ENCODE measurements at places on chromosomes 16 and 17.

DNA sequence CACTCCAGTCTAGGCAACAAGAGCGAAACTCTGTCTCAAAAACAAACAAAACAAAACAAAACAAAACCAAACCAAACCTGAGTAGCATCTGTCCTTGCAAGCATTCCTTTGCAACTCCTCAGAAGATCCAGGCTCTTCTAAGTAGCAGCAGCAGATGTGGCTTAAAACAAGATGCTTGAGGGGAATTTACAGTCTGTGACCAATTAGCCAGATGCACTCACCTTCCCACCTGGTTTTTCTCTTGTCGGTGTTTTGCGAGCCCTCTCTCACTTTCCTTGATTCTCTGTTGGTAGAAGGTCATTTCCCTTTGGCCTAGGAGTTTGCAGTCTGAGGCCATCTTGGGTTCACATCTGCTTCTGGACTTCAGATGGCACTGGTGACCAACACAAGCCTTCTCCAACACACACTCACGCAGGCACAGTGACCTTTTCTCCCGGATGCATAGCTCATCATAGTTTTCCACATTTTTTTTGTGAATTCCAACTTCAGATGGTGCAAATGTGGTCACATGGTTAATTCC lies 276.8 kb downstream of the STX8 start:
- no peak for DNase-seq
- H3K27me3 ChIP-seq: no peaks in the 10 kb centered on the region
- H3K4me1 ChIP-seq: peaks cover 2% of the 10 kb centered on the region
- no peak overlapping the region for H3K4me3 ChIP-seq

DNA sequence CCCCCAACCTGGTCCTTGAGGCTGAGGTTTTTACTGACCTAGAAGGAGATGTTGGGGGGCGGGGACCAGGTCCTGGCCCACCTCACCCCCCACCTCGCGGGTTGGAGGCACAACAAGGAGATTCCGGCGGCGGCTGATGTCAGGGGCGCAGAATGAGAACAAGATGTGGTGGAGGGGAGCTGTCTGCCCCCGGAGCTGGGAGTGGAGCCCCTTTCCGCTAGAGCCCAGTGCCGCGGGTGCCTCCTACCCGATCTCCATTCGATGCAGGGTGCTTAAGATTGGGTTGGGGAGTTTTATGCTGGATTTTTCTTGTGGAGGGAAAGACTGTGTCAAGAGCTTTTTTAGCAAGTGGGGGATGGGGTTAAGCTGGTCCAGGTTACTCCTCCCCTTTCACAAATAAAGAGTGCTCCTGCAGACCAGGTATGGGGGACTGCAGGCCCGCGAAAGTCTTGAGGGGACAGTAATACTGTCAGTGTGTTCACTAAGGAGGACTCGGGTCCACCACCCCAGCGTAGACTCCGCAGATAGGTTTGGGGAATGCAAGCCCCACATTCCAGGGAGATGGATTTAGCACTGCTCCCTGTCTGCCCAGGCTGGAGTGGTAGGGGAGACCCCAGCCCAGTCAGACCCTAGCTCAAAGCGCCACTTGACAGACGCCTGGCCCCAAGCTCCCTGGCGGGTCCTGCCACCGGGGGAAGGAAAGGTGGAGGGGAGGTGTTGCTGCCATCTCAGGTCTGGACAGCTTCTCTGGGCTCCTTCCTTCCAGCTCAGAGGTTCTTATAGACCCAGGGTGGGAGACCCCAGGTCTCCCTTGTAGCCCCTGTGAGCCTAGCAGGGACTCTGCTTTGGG lies 2.0 kb downstream of the CACNA1G start:
- H3K27me3 ChIP-seq: peaks cover 75% of the 10 kb centered on the region
- H3K4me1 ChIP-seq: peaks cover 56% of the 10 kb centered on the region
- no peaks in the 10 kb centered on the region for H3K36me3 ChIP-seq
- no peak overlapping the region for H3K27ac ChIP-seq
- DNase-seq: peak; percentile 40
- peak overlapping the region; percentile 75 for H3K4me3 ChIP-seq

DNA sequence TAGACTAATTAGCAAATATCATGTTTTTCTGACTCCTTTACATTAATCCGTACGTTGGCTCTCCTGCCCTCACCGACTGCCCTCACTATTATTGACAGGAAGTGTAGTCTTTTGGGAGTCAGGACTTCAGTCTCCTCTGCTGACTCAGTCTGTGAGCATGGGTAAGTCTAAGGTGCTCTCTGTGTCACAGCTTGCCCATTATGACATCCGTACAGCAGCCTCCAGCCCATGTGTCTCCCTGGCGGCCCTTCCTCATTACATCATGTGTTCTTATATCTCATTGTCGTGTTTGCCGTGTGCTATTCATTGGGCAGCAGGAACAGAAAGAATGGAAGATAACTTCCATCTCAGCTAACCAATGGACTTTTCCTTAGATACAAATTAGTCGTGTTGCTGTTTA lies 77.5 kb downstream of the MRTFB start:
- H3K4me1 ChIP-seq: peaks cover 1% of the 10 kb centered on the region
- H3K27ac ChIP-seq: no peak overlapping the region
- H3K27me3 ChIP-seq: no peaks in the 10 kb centered on the region
- DNase-seq: no peak
- no peak overlapping the region for H3K4me3 ChIP-seq

DNA sequence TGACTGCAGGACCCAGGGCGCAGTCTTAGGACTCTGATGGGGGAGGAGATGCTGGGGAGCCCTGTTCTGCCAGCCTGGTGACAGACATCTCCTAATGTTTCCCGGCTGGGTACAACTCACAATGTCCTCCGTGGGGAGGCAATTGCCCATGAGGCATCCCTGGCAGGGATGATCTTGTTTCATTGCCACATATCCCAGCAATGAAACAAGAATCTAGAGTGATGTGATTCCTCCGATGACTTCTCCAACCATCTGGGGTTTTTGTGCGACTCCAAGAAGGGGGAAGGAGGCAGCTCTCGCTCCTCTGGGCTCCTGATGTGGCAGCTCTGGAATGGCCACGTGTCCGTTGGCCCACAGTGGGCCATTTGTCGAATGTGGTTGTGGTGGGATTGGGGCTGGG lies 255.8 kb downstream of the SEC14L1 start:
- no peak overlapping the region for H3K4me3 ChIP-seq
- H3K27me3 ChIP-seq: no peaks in the 10 kb centered on the region
- H3K4me1 ChIP-seq: peaks cover 93% of the 10 kb centered on the region
- H3K36me3 ChIP-seq: no peaks in the 10 kb centered on the region

- peak within 1 kb of the TSS; percentile 72 for H3K27ac ChIP-seq
- H3K27me3 ChIP-seq: peaks cover 2% of the 10 kb centered on the region
- H3K36me3 ChIP-seq: peaks cover 2% of the 10 kb centered on the region
- H3K4me1 ChIP-seq: peaks cover 10% of the 10 kb centered on the region
Measured at GRCh38 chr16:56589141-56590039, at the start of gene MT3. MT3 (plus strand) TSS chr16:56589528; CDS start chr16:56589591, 63 bp downstream.

DNA sequence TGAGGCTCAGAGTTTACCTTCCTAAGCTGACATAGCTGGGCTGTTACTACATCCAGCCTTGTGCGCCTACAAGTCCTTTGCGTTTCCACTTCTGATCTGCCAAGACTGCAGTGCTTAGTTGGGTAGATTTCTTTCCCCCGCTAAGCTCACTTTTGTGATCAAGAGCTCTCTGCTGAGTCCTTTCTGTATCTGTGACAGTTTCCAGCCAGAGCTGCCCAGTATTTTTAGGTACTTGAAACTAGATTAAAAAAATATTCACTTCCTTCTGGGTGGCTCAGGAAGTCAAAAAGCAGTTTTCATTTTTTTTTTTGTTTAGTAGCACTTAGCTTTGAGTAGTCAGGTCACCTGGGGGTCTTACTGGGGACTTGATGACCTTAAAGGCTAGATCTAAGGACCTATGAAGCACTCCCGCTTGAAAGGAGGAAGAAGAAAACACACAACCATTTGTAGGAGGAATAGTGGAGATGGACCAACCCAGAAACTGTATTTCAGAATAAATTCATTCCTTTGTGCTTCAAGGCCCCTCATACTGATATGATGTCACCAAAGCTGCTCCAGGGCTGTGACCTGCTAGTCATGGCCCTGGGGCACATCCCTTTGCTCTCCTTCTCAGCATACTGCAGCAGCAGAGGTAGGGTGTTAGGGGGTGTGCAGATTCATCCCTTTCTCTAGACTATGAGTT lies 75.6 kb upstream of the HNF1B start:
- peak overlapping the region; percentile 50 for H3K27ac ChIP-seq
- no peak for DNase-seq
- H3K4me1 ChIP-seq: peaks cover 7% of the 10 kb centered on the region
- H3K36me3 ChIP-seq: no peaks in the 10 kb centered on the region

DNA sequence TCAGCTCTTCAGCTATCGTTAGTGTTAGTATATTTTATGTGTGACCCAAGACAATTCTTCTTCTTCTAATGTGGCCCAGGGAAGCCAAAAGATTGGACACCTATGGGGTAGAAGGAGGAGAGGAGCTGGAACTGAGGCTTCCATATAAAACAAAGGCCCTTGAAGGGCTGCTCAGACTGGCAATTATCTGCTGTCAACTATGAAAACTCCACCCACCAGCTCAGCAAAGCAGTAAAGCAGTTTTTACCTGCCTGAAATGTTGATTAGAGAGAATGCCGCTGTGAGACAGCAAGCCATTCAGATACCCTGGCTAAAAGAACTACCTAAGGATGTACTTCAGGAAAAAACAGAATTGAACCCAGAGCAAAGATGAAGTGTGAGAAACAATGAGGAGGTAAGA lies 45.9 kb upstream of the GNAO1 start:
- H3K27me3 ChIP-seq: peaks cover 50% of the 10 kb centered on the region
- H3K36me3 ChIP-seq: no peaks in the 10 kb centered on the region
- H3K4me1 ChIP-seq: no peaks in the 10 kb centered on the region
- no peak overlapping the region for H3K4me3 ChIP-seq

DNA sequence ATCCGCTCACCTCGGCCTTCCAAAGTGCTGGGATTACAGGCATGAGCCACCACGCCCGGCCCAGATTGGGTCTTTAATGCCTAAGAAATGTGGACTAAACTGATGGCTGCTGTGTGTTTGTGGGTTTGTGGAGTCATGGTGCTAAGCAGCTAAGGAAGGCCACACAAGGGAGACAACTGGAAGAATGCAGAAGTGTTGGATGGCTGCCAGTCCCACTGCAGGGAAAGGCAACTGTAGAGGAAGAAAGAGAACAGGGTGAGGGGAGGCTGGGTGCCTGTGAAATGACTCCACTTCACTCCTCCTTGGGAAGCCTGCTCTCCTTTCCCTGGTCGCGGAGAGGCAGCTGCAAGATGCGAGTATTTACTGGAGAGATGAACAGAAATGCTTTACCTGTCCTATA lies 23.5 kb upstream of the SIAH1 start:
- no peak overlapping the region for H3K4me3 ChIP-seq
- H3K27me3 ChIP-seq: peaks cover 2% of the 10 kb centered on the region
- no peaks in the 10 kb centered on the region for H3K36me3 ChIP-seq
- DNase-seq: no peak

- no peaks in the 10 kb centered on the region for H3K27me3 ChIP-seq
- H3K4me1 ChIP-seq: peaks cover 100% of the 10 kb centered on the region
- no peak for DNase-seq
- H3K36me3 ChIP-seq: no peaks in the 10 kb centered on the region
Measured at GRCh38 chr17:77440560-77440981, 299.8 kb downstream of the SEC14L1 start.

DNA sequence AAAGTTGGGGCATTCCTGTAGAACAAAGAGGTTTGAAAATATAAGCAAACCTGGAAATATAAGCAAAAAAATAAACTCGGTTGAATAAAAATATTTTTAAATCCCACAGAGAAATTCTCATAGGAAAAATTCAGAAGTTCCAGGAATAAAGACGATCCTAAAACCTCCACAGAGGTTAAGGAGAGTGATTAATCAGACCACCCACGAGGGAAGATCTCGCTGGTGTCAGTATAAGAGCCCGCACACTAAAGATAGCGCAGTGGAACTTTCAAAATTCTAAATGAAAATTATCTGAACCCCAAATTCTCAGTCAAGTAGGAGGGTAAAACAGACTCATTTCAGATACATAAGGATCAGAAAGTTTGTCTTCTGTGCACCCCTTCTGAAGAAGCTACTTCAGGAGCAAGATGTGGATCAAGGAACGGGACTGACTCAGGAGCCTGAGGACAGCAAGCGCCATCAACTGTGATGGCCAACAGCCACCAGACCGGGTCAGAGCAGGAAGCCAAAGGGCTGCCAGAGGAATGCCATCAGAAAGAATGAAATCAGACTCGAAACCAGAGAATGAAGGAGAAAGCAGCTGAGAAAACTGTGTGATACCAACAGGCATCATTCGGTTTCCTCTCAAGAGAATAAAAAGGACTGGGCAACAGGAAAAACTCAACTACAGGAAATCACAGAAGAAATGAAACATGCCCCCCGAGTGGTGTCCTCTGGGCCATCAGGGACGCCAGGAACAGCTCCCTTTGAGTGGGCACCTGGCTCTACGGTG lies 66.9 kb downstream of the CYTH1 start:
- DNase-seq: no peak
- H3K4me1 ChIP-seq: peaks cover 95% of the 10 kb centered on the region
- H3K27me3 ChIP-seq: no peaks in the 10 kb centered on the region

DNA sequence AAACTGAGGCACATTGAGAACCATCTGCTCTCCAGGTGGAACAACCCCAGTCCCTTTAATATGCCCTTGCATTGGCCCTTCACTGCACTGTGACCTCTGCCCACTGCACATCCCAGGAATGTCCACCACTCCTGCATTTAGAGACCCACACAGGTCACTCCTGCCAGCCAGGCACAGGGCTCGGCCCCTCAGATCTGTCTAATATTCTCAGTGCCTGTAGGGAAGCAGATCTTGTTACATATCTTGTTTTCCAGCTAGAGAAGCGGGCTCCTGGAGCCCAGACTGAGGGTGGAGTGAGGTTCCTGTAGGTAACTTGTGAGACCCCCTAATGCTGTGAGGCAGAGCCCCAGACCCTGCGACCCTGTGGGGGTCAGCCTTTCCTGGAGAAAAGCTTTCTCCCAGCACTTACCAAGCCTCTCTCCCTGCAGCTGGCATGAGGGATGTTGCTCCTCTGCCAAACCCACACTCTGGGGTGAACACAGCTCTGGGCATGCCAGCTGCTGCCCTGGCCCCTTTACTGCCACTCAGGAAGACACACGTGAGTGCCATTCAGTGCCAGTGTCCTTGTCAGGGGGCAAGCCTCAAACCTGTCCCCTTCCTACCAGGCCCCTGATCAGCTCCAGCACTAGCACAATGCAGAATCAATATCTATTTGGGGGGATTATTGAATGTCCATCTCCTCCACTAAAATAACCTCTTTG lies 40.3 kb upstream of the CRHR1 start:
- no peak overlapping the region for H3K27ac ChIP-seq
- DNase-seq: no peak
- H3K4me3 ChIP-seq: no peak overlapping the region
- no peaks in the 10 kb centered on the region for H3K4me1 ChIP-seq
- peaks cover 7% of the 10 kb centered on the region for H3K27me3 ChIP-seq
